HepG2 (cell line): ENCODE measurements at places on chromosomes 4 and X. TPM values are rescaled to one million over a fixed set of nuclear protein-coding genes. Genes with fewer than 3 reads are reported as not detected.

MORF4L2 gene
- total RNA-seq = 469 and 687 TPM in 2 replicates

LGI2 gene
- total RNA-seq = not detected in 2 replicates

GLUD2 gene
- 8.0 and 10.4 TPM in 2 replicates for total RNA-seq

MAGEA2 gene
- 0.15 and 0.35 TPM in 2 replicates for total RNA-seq

SMARCA1 gene
- total RNA-seq = 145 and 248 TPM in 2 replicates

RASGEF1B gene
- total RNA-seq = 0.04 TPM in 1 of 2 replicates, not detected in the other

DYNLT3 gene
- total RNA-seq = 6.1 and 9.5 TPM in 2 replicates

ALAS2 gene
- not detected in 2 replicates for total RNA-seq

MAGED4B gene
- total RNA-seq = 29.9 and 51.3 TPM in 2 replicates

DNA sequence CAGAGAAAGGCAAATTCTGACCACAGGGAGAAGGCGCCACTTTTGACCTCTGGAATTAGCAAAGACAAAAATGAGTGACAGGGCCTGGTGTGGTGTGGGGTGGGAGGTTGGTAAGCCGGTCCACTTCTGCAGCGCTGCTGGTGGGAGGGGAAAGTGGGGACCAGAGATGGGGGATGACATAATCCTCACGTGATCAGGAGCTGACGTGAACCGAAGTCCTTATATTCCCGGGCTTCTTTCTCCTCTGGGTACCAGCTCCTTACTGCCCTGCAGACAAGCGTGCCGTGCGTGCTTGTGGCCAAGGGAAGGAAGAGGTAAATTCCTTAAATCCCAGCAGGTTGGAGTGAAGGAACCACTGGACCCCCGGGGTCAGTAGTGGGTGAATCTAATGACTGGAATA, at the start of gene TCEAL7:
Gene TCEAL7 (plus strand): TSS at position 249 of the 400 bp plus-strand sequence. CDS start 1,165 bp downstream, outside the sequence.
- DNase-seq = no peak
- no peaks in the 10 kb centered on the region for H3K4me1 ChIP-seq
- no peak within 1 kb of the TSS for H3K27ac ChIP-seq
- H3K4me3 ChIP-seq = no peak within 1 kb of the TSS

GRCh38 chrX:103513476-103514108, 5.7 kb downstream of the RAB40A start:
- peaks cover 17% of the 10 kb centered on the region for H3K4me1 ChIP-seq
- H3K36me3 ChIP-seq = no peaks in the 10 kb centered on the region
- DNase-seq = no peak

GRCh38 chrX:153445106-153445855, 575 bp downstream of the TREX2 start:
- no peak for DNase-seq
- H3K4me1 ChIP-seq = no peaks in the 10 kb centered on the region
- no peak overlapping the region for H3K4me3 ChIP-seq
- no peak overlapping the region for H3K27ac ChIP-seq
- no peaks in the 10 kb centered on the region; the same call in 1 of the 2 replicates for H3K27me3 ChIP-seq

DNA sequence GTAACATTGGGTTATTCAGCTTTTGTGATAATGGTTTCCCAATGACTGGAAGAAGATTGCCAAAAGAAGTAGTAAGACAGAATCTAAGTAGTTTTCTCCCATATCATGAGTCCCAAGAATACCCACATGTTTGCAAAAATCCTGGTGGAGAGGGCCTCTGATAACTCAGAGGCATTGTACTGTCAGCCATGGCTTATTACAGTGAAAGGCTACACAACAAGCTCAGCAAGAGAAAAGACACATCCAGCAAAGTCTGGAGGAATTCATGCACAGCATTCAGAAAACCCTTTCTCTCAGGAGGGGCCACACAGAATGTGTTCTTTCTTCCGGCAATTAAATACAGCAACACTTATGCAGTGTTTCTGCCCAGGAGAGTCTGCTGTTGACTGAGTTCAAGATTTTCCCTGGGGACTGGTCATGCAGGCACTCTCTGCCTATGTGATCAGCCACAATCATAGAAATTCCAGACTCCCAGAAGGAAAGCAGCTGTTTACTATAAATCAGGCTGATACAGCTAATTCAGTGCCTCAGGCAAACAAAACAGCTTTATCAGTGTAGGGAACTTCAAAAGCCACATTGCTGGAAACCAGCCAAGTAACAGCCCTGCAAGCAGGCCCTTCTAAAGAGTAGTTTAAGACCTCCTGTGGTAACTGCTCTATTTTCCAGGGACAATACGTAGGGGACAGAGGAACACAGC, 937.1 kb downstream of the CCSER1 start:
- H3K36me3 ChIP-seq = no peaks in the 10 kb centered on the region
- H3K27me3 ChIP-seq = no peaks in the 10 kb centered on the region
- peak; percentile 7 for DNase-seq
- H3K4me1 ChIP-seq = no peaks in the 10 kb centered on the region

GRCh38 chr4:107631560-107631959, 88.5 kb downstream of the PAPSS1 start:
- no peaks in the 10 kb centered on the region for H3K27me3 ChIP-seq
- peaks cover 6% of the 10 kb centered on the region; the same call in 1 of the 3 replicates for H3K36me3 ChIP-seq
- no peak overlapping the region for H3K4me3 ChIP-seq
- H3K27ac ChIP-seq = no peak overlapping the region

DNA sequence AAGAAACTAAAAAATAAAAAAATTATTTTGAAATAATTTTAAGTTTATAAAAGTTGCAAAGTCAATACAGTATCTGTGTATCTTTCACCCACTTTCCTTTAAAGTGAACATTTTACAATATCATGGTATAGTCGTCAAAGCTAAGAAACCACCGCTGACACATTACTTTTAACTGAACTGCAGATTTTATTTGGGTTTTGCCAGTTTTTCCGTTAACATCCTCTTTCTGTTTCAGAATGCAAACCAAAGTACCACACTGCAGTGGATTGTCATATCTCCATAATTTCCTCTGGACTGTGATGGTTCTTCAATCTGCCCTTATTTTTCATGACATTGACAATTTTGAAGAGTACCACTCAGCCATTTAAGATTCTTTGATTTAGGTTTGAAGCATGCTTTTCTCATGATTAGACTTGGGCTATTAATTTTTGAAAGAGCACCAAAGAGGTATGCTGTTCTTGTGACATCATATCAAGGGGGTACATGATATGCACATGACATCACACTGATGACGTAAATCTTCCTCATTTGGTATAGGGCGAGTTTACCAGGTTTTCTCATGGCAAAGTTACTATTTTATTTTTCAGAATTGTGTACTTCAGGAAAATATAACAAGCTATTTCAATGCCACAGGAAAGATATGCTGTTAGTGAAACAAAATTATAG, 3.6 kb upstream of the CXCL1 start:
- H3K27me3 ChIP-seq = peaks cover 19% of the 10 kb centered on the region; the same call in 2 of the 3 replicates
- H3K4me3 ChIP-seq = no peak overlapping the region
- peaks cover 8% of the 10 kb centered on the region; the same call in 1 of the 2 replicates for H3K4me1 ChIP-seq
- no peaks in the 10 kb centered on the region for H3K36me3 ChIP-seq
- DNase-seq = no peak
- H3K27ac ChIP-seq = no peak overlapping the region

- no peaks in the 10 kb centered on the region for H3K4me1 ChIP-seq
- no peaks in the 10 kb centered on the region for H3K36me3 ChIP-seq
These were observed 1418.0 kb downstream of the STIM2 start for GRCh38 chr4:28278676-28279075.

GRCh38 chr4:121824950-121825349, 1.3 kb upstream of the CCNA2 start:
- H3K27me3 ChIP-seq = no peaks in the 10 kb centered on the region; the same call in 2 of the 3 replicates
- no peak overlapping the region for H3K27ac ChIP-seq
- no peak overlapping the region for H3K4me3 ChIP-seq
- peaks cover 2% of the 10 kb centered on the region for H3K36me3 ChIP-seq
- H3K4me1 ChIP-seq = peaks cover 25% of the 10 kb centered on the region

GRCh38 chr4:87071401-87071800, 136.6 kb downstream of the AFF1 start:
- H3K27ac ChIP-seq = no peak overlapping the region
- no peaks in the 10 kb centered on the region for H3K27me3 ChIP-seq
- H3K4me1 ChIP-seq = peaks cover 15% of the 10 kb centered on the region
- DNase-seq = no peak
- H3K4me3 ChIP-seq = no peak overlapping the region
